Mammary epithelial cell (primary cell): ENCODE measurements at places on chromosomes 12 and 14. TPM values are rescaled to one million over a fixed set of nuclear protein-coding genes. Genes with fewer than 3 reads are reported as not detected.

TBX5 gene
- polyA plus RNA-seq, result not detected

IGF1 gene
- not detected for polyA plus RNA-seq

GUCY2C gene
- not detected for polyA plus RNA-seq

PLD4 gene
- polyA plus RNA-seq, result 0.01 TPM

CEBPE gene
- polyA plus RNA-seq, result not detected

FGF6 gene
- polyA plus RNA-seq, result not detected

DNA sequence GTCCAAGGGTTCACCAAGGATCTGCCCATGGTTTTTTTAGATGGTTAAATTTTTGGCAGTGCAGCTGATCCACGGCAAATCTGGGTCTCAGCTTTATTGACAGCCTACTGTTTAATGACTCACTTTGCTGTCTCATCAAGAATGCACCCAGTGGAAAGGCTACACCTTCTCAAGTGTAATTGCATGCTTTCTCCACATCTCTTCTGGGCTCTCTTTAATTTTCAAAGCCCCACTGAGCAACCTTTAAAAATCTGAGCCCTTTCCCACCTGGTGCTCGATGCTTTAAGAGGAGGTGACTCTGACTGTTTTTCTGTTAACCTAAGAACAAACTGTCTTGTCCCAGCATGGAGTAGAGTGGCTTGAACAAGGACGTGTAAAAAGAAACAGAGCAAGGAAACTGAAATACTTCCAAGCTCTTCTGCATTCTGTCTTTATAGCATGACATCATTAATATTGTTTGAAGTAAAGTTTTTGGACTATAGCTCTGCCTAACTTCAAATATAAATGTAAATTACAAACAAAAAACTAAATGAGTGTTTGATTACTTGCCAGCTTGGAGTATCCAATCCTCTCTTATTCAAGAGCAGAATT lies 214.2 kb upstream of the KRR1 start:
- DNase-seq, result peak; percentile 73

- no peak for DNase-seq
These were observed 28.8 kb downstream of the FERMT2 start for GRCh38 chr14:52922059-52922458.

DNA sequence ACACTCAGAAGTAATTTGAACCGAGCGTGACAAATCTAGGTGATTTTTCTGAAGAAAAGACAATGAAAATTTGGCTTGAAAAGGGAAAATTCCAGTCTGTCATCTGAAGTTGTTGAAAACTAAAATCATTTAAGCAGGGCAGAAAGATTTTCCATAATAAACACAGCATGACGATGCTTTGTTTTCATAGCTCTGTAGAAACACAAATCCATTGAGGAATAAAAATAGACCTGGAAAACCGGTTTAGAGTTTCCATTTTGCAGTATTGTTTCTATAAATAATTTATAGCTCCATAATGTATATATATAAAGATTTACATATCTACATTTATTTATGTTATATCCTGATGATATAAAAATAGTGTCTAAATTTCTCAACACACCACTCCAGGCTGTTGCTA lies 1918.5 kb upstream of the FLRT2 start:
- no peak for DNase-seq

DNA sequence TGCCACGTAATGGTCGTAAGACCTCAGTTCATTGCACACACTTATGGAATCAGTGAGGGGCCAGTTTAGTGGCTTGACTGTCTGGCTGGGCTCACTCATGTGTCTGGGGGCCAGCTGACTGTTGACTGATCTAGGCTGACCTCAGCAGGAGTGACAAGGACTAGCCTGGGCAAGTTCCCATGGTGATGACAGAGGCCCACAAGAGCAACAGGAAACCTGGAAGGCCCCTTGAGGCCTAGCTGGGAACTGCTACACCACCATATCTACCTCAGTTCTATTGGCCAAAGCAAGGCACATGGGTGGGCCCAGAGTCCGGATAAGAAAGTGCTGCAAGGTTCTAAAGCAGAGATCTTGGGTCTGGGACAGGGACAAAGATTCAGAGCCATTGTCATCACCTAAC lies 21.3 kb upstream of the RFLNA start:
- peak; percentile 77 for DNase-seq

DNA sequence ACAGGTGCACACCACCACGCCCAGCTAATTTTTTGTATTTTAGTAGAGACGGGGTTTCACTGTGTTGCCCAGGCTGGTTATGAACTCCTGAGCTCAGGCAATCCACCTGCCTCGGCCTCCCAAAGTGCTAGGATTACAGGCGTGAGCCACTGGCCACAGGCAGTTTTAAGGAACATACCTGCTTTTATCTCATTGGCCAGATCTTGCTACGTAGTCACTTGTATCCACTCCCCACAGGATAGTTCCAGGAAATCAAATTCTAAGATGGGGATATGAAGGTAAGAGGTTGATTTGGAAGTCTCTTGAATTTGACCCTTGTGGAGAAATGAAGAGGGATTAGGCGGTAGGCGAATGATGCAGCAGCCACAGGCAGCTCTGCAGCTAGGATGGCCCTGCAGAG lies 8.8 kb upstream of the PLEKHG6 start:
- no peak for DNase-seq

- no peak for DNase-seq
These were observed 4.2 kb downstream of the IFFO1 start for GRCh38 chr12:6551496-6552139.

GRCh38 chr12:118035190-118036041 lies 18.9 kb downstream of the RFC5 start:
- DNase-seq, result no peak

- DNase-seq, result peak; percentile 49
These were observed 100.8 kb downstream of the PPHLN1 start for GRCh38 chr12:42426746-42427145.

DNA sequence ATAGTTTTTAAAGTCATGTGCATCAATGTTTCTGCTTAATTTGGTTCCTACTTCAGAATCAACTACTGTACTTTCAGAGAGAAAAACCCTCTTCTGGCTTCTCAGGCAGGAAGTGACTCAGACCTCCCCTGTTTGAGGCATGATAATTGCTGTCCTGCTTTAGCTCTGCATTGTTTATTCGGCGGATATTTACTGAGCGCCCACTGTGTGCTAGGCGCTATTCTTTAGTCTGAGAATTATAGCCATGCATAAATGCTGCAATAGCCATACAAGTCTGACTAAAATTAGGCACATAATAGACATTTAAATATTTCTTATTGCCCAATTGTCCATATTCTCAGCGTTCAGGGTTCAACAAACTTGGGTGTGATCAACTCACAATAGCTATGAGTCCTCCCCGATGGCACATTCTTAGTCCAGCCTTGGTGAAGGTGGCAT lies 6.1 kb upstream of the AMIGO2 start:
- DNase-seq, result peak; percentile 66

DNA sequence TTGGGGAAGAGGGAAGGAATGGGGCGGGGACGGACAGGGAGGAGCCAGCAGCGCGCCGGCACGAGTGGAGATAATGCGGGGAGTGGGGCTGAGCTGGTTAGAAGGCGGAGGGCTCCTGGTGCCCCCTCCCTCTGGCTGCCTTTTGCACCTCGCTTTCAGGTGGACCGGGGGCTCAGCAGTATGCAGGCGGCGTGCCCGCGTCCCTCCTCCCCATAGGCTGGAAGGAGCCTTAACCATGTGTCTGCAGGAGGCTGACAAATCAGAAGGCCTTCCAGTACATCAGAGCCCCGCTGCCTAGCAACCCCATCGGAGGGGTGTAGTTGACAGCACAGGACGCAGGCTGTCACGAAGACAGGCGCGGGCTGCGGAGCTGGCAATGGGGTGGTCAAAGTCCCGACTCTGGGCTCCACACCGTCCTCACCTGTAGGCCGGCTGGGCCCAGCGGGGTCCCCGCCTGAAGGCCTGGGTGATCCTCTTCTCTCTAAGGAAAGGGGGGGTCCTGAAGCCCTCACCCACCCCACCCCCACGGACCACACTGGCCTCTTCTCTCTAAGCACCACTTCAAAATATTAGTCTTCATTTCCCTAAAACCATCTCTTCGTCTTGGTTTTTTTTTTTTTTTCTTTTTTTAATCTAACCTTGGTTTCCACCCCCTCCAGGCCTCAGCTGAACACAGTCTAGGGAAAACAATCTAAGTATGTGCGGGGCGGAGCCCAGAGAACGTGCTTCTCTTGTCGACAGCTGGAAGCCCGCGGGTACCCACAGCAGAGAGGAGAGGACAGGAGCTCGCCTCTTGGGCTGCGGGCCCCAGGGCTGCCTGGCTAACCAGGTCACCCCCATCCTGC lies 44.5 kb downstream of the KDM2B start:
- DNase-seq, result no peak

DNA sequence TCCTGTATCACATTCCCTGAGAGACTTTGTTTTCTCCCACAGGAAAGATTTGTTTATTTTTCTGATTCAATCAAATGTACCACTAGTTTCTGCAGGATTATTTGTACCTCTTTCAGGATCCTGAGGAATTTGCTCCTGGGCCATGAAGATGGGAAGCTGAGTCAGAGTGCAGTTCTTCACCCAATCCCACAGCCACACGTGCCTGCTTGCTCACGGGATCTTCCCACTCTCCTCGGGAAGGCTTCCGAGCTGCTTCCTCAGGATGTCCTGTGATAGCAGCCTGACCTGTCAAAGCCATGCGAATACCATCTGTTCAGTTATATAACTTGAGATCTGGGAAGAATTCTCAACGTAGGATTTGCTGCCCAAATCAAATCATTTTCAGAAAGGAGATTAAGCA lies 41.8 kb upstream of the HIF1A start:
- DNase-seq, result peak; percentile 78

GRCh38 chr12:23617749-23618148 lies 331.7 kb downstream of the SOX5 start:
- DNase-seq, result no peak

DNA sequence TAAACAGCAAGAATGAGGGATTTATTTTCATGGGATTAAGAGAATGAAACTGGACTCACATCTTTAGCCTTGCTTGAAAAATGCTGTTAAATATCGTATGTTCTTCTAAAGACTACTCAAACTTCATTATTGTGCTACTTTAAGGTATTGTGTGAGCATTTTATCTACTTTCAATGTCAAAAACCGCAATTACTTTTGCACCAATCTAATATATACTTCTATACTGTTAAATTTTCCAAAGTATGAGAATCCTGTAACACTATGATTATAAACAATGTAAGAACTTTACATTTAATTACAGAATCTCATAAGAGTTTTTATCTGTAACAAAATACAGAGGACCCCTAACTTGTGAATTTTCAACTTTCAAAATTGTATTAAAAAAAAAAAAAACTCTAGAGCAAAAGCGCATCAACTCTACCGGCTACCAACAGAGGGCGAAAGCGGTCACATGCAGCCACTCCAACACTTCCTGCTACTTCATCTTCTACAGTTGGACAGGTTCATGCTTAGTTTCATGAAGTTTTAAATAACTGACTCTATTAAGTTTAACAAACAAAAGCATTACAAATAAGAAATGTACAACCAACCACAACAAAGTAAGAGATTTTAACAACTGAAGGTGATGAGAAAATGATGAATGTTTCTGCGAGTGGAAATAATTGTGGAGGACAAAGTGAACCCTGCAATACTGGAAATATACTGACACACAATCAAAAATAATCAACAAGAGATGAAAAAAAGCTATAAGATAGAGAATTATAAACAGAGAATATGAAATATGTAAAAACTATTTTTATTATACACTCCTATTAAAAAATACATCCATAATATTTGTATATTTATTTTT lies 210.9 kb downstream of the MED13L start:
- no peak for DNase-seq

- DNase-seq, result no peak
These were observed 59.3 kb downstream of the TESC start for GRCh38 chr12:117039891-117040309.

DNA sequence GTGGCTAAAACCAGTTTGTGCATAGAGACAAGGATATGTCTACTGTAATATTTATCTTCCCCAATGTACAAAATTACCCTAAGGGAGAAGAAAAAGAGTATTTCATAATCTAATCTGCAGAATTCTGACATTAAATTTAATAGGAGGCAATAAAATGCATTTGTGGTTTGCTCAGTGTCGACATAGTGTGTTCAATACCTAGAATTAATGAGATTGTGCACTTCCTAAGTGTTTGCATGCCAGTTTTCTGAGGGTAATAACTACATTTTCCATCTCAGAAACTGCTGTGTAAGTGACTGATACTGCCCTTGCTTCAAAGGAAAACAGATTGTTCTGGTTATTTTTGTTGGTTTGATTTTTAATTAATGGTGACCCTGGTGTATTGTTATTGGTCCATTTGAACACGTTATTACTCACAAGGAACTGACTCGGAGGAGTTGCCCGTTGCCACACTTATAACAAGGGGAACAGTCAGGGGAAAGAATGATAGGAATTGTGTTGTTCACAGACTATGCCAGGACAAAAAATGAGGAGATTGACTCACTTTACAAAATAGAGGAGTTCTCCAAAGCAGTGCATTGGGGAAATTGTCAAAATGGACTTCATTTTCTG lies 960.3 kb upstream of the TMEM132C start:
- peak; percentile 64 for DNase-seq

- DNase-seq, result peak; percentile 45
These were observed 57.9 kb upstream of the FICD start for GRCh38 chr12:108457006-108457733.

GRCh38 chr14:85856430-85856829 lies 326.5 kb downstream of the FLRT2 start:
- DNase-seq, result no peak

- no peak for DNase-seq
These were observed 17.4 kb downstream of the IPO8 start for GRCh38 chr12:30678221-30678620.
